ENCODE measurements at places on chromosomes 5 and 9.

- no peak for DNase-seq
These were observed at the start of gene PRRX2 for GRCh38 chr9:129665389-129665775. TSS of gene PRRX2 (plus strand) at chr9:129665647. CDS start at chr9:129665868, 221 bp downstream.

DNA sequence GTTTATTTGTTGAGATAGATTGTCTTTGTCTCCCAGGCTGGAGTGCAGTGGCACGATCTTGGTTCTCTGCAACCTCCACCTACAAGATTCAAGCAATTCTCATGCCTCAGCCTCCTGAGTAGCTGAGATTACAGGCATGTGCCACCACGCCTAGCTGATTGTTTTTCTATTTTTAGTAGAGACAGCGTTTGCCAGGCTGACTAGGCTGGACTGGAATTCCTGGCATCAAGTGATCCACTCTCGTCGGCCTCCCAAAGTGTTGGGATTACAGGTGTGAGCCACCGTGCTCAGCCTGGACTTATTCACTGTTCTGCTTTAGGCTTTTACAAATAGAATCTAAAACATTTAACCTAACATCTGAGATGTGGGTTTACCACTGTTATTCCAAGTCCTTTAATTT is 91.3 kb downstream of the COMMD10 start:
- DNase-seq = no peak

- DNase-seq = no peak
These were observed 244.8 kb downstream of the CSNK1G3 start for GRCh38 chr5:123756816-123757215.

DNA sequence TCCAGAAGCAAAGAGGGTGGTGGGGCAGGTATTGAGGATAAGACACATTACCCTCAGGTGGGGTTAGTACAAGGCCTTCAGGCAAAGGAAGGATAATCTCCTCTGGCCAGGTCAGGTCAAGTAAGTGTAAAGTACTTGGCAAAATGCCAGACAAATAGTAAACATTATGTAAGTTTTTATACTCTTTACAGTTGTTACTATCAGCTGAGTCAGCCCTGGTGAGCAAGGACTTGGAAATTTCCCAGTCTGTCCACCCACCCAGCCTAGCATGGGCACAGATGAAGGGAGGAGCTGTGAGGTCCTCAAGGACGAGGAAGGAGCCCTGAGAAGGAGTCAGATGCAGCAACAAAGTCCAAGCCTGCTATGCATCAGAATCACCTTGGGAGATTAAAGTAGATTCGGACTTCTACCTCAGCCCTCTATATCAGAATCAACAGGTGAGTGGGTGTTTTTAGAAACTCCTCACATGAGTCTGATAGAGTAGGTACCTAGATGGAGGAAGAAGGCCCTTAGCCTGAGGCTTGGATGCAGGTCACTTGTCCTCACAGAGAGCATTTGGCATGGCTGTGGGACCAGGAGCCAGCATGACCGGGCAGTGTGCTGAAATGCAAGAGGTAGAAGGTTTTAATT is 50.2 kb upstream of the BARX1 start:
- no peak for DNase-seq

GRCh38 chr5:107404595-107405374 is 266.0 kb downstream of the EFNA5 start:
- DNase-seq = no peak

GRCh38 chr9:91332546-91333231 is 29.0 kb downstream of the AUH start:
- no peak for DNase-seq
